ENCODE measurements at places on chromosomes 13 and 19. TPM values are rescaled to one million over a fixed set of nuclear protein-coding genes. Genes with fewer than 3 reads are reported as not detected.

DNA sequence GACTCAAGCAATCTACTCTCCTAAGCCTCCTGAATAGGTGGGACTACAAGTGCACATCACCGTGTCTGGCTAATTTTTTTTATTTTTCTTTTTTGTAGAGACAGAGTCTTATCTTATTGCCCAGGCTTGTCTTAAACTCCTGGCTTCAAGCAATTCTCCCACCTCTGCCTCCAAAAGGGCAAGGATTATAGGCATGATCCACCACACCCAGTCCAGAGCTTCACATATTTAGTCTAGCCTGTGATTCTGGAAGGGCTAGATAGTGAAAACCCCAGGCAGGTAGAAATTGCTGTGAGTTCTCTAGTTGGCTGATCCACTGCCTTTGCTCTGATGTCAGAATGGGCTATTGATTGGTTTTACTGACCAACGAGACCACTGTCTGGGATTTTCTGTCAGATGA is 854.6 kb upstream of the MIR17HG start:
- DNase-seq, result no peak

DNA sequence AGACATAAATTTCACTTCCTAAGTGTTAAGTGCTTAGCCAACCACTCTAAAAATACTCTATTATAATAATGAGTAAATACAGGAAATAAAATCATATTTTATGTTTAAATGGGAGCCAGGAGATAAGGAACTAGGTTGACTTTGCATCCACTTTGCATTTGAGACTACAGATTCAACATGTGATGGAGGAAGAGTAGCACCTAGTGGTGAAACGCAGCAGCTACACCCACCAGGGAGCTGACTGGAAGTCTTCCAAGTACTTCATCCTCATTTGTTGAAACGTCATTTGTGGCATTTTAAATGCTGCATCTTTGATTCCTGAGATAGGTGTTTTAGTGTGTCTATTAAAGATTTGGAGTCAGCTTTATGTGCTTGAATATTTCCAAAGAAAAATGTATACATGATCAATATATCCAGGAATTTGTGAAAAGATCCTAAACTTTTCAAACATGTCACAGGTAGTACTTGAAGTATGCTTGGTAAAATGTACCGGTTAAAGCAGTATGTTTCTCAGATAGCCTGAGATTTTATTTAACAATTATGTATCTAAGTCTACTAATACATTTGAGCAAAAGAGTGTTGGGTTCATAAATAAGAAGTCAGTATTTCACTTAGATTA is 17.4 kb upstream of the KCTD12 start:
- DNase-seq, result peak; percentile 28

- no peak for DNase-seq
These were observed 17.8 kb downstream of the POU2F2 start for GRCh38 chr19:42114412-42114811.

DNA sequence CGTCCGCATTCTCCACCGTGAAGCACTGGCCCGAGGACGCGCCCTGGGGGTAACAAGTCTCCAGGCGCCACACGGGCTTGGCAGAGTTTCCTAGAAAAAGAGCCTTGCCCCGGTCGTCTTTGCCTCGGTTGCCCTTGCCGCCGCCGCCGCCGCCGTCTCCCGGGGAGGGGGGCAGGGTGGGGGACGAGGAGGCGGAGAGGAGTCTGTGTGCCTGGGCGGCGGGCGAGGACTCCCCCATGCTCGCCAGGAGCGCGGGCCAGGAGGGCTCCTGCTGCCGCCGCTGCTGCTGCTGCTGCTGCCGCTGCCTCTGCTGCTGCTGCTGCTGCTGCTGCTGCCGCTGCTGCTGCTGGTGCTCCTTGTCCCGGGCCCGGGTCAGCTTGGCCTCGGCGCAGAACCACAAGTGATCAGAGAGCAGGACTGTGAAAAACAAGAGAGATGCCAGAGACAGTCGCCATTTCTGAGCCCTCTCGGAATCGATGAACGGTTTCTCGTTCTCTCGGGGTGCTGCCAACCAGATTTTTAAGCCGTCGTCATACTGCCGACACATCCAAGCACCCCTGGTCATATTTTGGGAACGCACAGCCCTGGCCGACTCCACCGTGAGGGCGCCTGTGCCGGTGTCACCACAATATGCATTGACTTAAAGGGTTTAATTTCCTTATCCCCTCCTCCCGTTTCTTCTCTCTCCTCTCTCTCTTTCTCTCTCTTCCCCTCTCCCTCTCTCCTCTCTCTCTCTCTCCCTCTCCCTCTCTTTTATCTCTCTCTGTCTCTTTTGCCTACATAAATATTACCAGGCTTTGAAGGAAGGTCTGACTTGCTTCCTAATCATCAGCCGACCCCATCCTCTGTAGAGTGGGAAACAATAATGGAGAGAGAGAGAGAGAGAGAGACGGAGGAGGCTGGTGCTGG is 349.1 kb downstream of the LIG4 start:
- DNase-seq, result no peak

DNA sequence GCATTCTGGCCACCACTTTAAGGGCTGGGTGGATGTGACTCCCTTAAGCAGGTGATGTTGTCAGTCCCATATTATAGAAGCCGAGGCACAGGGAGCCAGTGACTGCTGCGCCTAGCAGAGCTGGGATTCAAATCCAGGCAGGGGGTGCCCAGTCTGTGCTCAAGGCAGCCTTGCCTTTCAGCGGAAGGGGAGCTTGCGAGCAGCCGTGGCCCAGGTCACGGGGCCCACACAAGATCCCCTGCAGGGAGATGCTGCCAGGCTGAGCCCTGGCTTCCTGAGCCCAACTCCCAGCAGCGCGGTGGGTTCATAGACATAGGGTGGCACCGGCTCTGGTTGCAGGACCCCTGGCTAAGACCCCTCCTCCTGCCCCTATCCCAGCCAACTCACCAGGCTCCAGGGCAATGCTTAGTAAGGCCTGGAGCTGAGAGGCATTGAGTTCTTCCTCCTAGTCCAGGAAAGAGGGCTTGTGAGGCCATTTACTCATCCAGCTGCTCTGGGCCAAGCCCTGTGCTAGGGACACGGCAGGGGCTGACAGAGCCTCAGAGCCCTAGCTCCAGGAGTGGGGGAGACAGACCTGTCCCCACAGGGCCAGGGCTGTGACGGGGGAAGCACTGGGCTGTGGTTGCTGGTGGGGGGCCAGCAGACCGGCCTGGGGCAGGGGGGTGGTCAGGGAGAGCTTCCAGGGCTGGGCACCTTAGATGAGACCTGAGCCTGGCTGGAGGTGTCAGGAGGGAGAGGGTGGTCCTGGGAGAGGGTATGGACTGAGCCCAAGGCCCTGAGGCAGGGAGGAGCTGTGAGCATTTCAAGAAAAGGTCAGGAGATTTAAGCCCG is 9.6 kb downstream of the CAPN12 start:
- DNase-seq, result no peak

GRCh38 chr19:39158646-39159260 is 33.2 kb downstream of the PAK4 start:
- DNase-seq, result no peak

DNA sequence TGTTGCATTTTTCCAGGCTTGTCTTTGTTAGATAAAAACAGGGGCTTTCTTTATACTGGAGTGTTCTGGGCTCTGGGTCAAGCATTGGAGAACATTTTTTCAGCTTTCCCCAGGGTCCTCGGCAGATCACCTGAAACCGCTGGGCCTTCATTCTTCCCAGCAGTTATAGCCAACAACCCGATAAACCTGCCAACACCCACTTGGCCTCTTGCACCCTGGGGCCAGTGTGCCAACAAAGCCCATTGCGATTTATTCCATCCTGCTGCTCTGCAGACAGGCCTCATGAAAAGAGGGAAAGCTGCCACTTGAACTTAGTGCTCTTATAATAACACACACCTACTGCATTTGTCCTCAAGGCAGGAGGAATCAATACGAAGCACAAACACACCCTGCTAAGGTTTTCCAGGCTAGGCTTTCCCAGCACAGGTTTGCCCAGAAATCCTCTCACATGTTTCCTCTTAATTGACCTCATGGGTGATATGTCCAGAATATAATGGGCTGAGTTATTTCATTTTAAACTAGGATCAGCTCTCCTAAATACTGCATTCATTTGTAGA is 669.3 kb downstream of the LIG4 start:
- DNase-seq, result no peak

C19orf73 gene
- total RNA-seq, result 0.71 TPM

P2RY11 gene
- 1.8 TPM for total RNA-seq

CDX2 gene
- total RNA-seq, result not detected

RNASEH2B gene
- 153 TPM for total RNA-seq

RPL36 gene
- total RNA-seq, result 658 TPM

ZNF486 gene
- total RNA-seq, result 3.5 TPM

ELANE gene
- not detected for total RNA-seq
